Suppressor macrophage (primary cell): ENCODE measurements at places on chromosomes 4 and X.

DNA sequence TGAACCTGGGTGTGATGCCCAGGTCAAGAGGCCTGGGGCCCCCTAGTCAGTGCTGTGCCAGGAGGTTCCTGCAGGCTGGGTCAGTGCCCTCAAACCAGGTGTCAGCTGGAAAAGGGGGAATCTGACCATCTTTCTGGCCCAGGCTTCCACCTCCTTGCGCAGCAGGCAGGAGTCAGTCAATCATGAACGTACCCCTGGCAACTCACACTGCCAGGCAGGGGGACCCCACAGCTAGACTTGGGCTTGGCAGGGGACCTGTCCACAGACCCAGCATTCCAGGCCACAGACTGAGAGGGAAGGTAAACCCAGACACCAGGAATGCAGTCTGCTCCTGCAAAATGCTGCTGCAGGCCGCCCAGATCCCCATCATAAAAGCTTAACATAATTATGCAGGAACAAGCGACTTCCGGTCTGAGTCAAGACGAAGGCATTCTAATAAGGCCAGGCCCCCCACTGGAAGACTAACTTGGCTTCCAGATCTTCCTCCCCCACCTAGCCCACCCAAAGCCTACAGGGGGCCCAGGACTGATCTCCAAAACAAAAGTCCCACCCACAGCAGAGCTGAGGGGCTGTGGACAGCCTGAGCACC, 156.3 kb downstream of the BCOR start:
- DNase-seq: no peak

GRCh38 chr4:135365065-135365464, 1163.5 kb upstream of the PABPC4L start:
- no peak for DNase-seq

DNA sequence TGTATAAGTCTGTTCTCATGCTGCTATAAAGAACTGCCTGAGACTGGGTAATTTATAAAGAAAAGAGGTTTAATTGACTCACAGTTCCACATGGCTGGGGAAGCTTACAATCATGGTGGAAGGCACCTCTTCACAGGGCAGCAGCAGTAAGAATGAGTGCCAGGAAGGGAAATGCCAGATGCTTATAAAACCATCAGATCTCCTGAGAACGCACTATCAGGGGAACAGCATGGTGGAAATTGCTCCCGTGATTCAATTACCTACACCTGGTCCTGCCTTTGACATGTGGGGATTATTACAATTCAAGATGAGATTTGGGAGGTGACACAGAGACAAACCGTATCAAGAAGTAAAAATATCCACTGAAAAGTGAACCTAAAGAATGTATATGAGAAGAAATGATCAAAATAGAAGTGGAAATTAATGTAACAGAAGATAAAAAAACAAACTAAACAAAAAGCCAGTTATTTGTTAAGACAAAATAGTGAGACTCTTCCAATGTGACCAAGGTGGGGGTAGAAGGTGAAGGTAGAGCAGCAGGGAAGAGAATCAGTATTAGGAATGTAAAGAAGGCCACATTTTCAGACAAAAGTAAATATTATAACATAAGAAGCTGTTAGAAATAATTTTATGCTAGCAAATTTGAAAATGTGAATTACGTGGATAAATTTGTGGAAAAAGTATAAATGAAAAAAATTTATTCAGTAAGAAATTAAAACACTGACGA, 372.9 kb downstream of the NKX6-1 start:
- DNase-seq: no peak

- no peak for DNase-seq
Observed at GRCh38 chr4:16360694-16361262, 134.5 kb upstream of the TAPT1 start.

DNA sequence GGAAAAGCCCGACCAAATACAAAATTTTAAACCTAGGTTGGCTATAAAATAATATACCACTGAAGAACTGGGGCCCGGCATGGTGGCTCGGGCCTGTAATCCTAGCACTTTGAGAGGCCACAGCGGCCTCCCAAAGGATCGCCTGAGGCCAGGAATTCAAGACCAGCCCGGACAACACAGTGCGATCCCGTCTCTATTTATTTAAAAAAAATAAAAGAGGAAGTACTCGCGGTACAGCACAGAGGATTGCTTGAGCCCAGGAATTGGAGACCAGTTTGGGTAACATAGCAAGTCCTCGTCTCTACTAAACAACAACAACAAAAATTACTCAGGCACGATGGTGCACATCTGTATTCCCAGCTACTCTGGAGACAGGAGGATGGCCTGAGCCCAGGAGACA, 44.8 kb upstream of the CDKN2AIP start:
- DNase-seq: peak; percentile 44

GRCh38 chr4:89422441-89422990, 114.9 kb upstream of the GPRIN3 start:
- DNase-seq: peak; percentile 67

DNA sequence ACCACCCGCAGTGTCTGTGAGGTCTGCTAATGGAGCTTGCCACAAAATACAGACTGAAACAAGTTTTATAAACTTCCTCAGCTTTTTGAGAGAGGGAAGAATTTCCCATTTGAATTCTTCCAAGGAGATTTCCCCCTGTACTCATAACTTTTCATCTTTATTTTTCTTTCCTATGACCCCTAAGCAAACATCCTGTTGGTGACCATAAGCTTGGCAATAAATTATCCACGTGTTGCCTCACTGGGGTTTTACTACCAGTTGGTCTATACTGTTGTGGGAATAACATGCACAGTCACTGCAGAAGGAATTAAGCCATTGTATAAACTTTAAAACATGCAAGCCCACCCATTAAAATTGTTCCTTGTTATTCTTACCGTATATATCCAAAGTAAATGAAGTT, 86.2 kb downstream of the SLC39A8 start:
- DNase-seq: no peak

DNA sequence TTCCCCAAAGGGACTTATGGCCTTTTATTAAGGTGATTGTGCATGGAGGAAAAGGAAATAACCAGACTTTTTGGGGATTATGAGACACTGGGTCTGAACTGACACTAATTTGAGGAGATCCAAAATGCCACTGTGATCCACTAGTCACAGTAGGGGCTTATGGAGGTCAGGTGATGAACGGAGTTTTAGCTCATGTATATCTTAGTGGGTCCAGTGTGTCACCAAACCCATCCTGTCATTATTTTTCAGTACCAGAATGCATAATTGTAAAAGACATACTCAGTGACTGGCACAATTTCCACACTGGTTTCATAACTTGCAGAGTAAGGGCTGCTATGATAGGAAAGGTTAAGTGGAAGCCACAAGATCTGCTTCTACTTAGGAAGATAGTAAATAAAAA, 131.3 kb downstream of the RTL3 start:
- DNase-seq: no peak

GRCh38 chrX:57289089-57289488, 2.6 kb downstream of the FAAH2 start:
- DNase-seq: no peak

DNA sequence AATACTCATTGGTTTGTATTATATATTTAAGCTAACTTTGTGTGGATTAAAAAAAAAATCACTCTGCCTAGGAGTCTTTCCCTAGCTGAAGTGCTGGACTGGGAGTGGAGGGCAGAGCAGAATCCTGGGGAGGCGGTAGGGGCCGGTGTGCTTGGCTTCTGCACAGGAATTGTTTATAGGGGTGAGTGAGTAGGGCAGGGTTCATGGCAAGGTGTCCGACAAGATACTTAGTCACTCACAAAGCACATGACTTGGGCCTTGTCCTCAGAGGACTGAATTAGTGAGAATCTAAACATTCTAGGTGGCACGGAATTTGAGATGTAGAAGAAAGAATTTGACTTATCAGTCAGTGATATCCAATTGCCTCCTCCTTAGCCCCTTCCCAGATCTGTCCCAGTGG, 32.2 kb downstream of the FNIP2 start:
- no peak for DNase-seq

DNA sequence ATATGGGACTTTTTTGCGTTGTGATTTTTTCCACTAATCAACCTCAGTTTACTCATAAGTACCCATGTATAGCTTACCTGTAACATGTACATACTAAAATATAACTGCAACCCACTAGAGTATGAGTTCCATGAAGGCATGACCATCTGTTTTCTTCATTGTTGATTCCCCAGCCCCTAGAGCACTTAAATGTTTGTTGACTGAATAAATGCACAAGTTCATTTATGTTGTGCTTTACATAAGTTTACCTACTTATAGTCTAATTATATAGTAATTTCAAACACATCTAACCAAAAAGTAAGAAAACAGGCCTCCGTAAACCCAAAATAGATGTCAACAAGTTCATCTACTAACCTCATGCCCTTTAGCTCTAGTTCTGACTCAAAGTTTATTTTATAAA, 34.7 kb downstream of the DCHS2 start:
- DNase-seq: no peak

DNA sequence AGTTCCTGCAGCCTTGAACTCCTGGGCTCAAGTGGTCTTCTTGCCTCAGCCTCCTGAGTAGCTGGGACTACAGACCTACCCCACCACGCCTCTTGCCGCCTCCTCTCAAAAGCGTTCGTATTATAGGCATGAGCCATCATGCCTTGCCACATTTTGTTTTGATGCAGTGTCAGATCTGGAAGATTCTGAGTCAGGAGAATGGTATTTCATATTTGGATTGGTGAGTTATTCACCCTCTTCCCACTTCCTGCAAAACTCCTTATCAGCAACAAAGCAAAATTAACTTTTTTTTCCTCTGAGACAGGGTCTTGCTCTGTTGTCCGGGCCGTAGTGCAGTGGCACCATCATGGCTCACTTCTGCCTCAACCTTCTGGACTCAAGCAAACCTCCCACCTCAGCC, 29.6 kb downstream of the REST start:
- DNase-seq: no peak

GRCh38 chr4:40897557-40898203, 147.9 kb downstream of the NSUN7 start:
- DNase-seq: peak; percentile 64

GRCh38 chr4:183396227-183396637, 48.2 kb upstream of the CDKN2AIP start:
- peak; percentile 8 for DNase-seq

GRCh38 chr4:83947830-83948193, 411.9 kb downstream of the GPAT3 start:
- no peak for DNase-seq

DNA sequence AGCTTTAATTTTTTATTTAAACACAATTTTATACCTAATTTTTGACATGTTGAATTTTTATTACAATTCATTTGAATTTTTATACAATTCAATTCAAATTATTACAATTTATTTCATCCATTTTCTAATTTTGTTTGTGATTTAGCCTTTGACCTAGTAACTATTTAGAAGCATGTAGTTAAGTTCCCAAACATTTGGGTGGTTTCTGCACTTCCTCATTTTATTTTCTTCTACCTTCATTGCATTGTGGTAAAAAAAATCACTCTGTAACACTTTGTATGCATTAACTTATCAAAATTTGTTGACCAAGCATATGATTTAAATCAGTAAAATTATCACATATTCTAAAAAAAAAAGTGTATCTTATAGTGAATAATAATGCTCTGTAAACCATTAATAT, 928.9 kb downstream of the ARAP2 start:
- DNase-seq: no peak

DNA sequence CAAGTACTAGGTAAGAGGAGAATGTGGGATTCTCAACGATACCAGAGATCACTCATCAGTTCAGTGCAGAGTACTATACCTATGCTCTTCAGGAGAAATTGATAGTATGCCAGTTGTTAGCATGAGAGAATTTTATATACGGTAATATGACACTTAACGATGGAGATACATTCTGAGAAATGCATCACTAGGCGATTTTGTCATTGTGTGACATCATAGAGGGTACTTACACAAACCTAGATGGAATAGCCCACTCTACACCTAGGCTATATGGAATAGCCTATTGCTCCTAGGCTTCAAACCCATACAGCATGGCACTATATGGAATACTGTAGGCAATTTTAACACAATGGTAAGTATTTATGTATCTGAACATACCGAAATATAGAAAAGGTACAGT, 140.2 kb downstream of the SLIT2 start:
- no peak for DNase-seq

DNA sequence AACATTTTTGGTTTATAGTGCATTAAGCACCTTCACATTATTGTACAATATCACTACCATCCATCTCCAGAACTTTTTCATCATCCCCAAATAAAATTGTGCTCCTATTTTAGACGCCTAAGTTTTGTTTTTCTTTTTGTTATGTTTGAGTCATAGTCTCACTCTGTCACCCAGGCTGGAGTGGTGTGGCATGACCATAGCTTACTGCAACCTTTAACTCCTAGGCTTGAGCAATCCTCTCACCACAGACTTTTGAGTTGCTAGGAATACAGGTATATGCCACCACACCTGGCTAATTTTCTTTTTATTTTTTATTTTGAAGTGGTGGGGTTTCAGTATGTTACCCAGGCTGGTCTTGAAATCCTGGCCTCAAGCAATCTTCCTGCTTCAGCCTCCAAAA, 33.9 kb downstream of the PRSS12 start:
- DNase-seq: no peak

- no peak for DNase-seq
Observed at GRCh38 chr4:54098375-54098774, 1.6 kb upstream of the GSX2 start.

DNA sequence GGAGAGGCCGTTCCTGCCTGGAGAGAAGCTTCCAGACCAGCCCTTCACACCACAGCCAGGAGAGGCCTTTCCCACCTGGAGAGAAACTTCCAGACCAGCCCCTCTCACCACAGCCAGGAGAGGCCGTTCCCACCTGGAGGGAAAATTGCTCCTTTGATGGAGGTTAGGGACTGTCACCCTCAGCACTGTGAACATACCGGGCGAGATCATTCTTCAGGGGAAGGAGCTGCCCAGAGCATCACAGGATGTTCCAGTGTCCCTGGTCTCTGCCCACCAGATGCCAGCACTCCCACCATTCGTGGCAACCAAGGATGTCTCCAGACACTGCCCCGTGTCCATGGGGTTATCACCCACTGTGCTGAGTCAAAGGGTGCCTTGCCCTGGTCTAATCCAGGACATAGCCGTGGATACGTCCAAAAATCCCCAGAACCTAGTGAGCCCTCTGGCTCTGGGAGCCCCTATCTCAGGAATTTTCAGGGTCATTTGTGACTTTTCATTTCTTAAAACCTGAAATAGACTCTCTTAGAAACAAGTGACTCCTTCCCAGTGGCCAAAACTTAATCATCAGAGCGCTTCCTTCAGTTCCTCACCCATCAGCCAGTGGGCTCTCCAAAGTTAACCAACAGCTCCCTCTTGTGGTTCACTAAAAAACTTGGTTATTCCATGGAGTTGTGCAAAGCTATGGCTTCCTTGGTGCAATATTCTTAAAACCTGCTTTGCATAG, 80.2 kb downstream of the CRMP1 start:
- DNase-seq: peak; percentile 88

- no peak for DNase-seq
Observed at GRCh38 chr4:92825256-92825655, 521.5 kb downstream of the GRID2 start.

DNA sequence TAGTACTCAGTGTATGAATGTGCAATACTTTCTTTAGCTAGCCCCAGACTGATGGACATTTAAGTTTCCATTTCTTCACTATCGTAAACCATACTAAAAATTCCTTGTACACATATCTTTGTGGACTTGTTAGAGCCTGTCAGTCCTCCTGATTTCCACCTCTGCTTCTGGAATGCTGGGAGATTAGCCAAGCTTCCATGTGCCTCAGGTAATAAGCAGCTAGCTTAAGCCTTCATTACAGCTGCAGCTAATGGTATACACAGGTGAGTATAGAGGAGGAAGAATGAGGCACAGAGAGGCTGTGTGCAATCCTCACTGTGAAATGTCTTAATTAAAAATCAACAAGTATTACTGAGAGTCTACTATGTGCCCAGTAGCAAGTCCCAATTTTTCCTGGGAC, 9.8 kb downstream of the SMIM9 start:
- DNase-seq: no peak
